Stimulated activated CD4-positive, alpha-beta T cell treated with anti-CD3 and anti-CD28 coated beads, Interleukin-2, amount 100 ng/mL, for 4 hours (primary cell): ENCODE measurements at places on chromosomes 2 and 18.

- no peak for DNase-seq
Observed at GRCh38 chr2:206255003-206255402, 19.5 kb upstream of the ZDBF2 start.

- DNase-seq: no peak
Observed at GRCh38 chr2:181356526-181357130, 100.6 kb upstream of the ITGA4 start.

DNA sequence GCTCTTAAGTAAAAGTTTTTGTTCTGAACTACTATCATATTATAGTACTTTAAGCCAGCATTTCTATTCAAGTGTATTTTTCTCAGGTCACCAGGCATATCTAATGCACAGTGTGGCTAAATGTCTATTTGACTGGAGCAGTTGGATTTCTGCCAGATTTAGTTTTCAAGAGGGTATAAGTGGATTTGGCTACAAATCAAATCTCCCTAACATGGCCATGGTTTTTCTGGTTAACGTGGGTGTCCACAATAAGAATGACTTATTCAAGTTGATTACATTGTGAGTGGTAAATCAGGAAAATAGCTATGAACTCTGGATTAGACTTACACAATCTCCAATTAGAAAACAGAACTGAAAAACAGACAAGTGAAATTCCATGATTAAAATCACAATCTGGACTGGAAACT is 5.7 kb upstream of the CHN1 start:
- DNase-seq: no peak

DNA sequence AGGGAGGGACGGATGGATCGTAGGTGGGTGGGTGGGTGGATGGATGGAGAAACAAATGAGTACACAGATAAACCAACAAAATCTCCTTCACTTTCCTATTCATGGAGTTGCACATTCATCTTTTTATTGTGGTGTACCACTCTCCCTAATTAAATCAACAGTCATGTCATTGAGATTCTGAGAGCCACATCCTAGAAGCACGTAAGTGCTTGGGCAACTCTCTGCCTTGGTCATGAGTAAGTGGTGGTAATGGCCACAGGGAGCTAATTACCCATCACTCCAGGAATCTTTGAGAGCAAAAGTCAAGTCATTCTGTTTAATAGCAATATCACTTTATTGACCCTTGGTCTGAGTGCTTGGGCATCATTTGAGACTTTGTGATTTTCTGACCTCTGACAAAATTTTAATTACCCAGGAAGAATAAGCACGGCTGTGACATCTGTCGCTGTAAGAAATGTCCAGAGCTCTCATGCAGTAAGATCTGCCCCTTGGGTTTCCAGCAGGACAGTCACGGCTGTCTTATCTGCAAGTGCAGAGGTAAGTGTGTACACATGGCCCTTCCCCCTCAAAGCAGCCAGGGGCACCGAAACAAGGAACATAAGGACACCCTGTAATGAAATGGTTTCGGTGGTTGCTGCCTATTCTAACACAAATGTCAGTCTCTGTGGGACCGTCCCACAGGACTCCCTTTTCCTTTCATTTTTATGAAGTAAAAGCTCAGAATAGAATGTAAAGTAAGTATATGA is 85.9 kb downstream of the FEZ2 start:
- DNase-seq: no peak

DNA sequence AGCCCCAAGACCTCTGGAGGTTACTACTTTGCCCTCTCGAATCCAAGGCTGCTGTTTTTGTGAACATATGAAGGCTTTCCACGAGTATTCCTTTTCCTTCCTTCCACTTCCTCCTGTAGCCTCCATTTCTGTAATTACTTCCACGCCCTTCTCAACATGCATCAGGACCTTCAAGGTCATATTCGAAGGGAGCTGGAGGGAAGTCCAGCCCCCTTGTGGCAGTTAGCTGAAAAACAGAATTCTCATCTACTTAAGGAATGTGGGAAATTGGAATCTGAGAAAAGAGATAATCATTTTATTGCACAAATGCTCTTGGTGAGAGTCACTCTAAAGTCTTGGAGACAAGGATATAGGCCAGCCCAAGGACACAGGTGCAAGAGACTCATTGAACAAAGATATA is 1000.2 kb downstream of the TDRD15 start:
- DNase-seq: no peak

- DNase-seq: no peak
Observed at GRCh38 chr2:64762301-64762997, 108.7 kb upstream of the SERTAD2 start.

GRCh38 chr2:196220671-196221070 is 49.3 kb upstream of the STK17B start:
- no peak for DNase-seq

DNA sequence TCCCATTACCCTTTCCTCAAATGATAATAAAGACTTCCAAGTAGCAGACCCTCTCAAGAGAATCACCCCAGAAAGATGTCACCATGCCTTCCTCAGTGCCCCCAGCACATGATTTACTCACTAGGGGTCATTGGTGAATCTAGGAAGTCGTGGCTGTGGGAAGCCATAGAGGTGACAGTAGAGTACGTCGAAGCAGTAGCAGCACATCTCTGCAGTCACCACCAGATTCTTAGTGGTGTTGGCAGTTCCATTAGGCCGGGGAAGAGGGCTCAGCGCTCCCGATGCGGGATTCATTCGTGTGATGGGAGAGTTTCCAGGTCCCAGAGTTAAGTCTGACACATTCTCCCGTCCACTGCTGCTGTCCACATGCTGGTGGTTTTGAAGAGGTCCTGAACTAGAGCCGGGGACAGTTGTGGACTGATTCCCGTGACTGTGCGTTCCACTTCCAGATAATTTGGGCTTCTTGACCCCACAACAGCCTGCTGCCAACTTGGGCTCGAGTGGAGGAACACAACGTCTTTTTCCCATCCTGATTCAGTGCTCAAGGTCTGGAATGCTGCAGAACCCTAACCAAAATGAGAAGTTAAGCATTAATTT is 12.0 kb downstream of the AMMECR1L start:
- no peak for DNase-seq
